Globus pallidus (tissue), 1 donor: ENCODE measurements at places on chromosomes 4 and X.

- DNase-seq: no peak
Observed at GRCh38 chr4:187302457-187303150, 578.9 kb upstream of the FAT1 start.

GRCh38 chrX:8272821-8273220 lies 101.8 kb upstream of the VCX2 start:
- DNase-seq: no peak

- no peak for DNase-seq
Observed at GRCh38 chr4:185941461-185941860, 127.5 kb upstream of the TLR3 start.

DNA sequence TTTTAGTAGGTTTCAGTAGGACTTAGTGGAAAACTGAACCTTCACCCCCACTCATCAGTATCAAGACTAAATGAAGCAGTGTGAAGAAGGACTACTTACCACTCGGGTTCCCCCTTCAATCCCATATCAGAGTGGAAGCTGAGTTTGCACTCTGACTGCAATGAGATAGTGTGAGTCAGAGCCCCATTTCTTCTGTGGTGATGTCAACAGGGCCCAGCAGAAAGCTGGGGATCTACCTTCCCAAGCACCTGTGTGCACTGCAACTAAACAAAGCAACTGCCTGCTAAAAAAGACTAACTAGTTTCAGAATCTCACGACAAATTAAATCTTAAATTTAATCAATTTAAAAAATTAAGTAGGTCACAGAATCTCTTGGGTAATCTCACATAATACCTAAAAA lies 1837.0 kb upstream of the PCDH7 start:
- no peak for DNase-seq

GRCh38 chr4:23837371-23837770 lies 52.5 kb downstream of the PPARGC1A start:
- no peak for DNase-seq

- no peak for DNase-seq
Observed at GRCh38 chr4:15427161-15427560, 672 bp upstream of the C1QTNF7 start.

- no peak for DNase-seq
Observed at GRCh38 chr4:104818579-104818978, 323.9 kb upstream of the CXXC4 start.

DNA sequence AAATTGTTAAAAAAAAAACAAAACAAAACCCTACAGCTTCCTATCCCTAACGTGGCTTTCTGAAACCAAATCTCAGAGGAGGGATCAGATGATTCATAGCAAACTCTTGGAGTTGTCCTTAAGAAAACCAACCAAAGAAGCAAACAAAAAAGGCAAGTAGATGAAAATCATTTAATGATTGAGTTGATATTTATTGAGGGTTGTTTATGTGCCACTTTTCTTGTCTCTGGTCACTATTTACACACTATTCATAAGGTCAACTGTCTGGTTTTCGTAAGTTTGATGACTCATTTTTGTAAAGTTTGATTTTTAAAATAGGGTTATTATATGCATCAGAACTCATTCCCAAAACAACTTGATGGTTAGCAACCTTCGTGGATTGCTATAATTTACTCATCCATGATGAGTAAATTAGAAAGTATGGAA lies 133.4 kb downstream of the UNC5C start:
- no peak for DNase-seq

DNA sequence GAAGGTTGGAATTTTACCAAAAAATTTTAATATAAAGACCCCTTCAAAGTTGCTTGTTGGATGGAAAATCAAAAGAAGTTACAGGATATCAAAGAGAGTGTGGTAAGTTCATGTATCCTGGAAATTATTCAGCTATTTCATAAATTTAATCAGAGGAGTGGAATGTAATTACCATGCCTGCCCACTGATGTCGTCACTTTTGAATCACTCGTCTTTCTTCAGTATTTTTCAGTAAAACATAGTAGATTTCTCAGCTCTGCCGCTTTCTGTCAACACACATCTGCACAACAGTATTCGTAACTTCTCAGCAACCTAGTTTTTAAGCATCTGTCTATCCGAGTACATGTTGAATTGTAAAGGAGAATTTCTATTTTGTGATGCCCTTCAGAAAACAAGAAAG lies 2163.0 kb upstream of the AGA start:
- DNase-seq: no peak

DNA sequence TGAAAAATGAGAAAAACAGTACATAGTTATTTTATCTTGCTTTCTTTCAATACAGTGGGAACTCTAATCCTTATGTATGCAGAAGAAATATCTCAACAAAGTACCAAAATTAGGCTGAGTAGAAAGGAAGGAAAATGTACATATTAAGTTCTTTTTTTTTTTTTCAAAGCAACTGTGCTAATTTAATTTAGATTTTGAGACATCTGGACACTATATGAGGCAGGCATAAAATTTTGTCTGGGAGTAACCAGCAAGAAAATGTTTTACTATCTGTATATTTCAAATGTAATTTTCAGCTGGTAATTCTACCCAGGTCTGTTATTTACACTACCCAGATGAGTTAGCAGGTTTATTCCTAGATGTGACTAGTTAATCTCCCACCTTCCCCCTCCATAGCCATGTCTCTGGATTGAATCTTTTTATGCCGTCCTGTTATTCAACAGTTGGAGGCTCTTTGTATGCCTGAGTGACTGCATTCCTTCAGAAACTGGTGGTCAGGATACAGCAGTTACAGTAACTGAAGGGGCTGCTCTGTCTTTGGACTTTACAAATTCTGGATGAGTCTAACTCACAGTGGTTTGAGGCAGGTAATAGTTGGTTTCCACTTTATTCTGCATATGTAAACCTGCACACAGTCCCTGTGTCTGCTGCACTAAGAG lies 633.6 kb downstream of the PCDH18 start:
- DNase-seq: no peak

DNA sequence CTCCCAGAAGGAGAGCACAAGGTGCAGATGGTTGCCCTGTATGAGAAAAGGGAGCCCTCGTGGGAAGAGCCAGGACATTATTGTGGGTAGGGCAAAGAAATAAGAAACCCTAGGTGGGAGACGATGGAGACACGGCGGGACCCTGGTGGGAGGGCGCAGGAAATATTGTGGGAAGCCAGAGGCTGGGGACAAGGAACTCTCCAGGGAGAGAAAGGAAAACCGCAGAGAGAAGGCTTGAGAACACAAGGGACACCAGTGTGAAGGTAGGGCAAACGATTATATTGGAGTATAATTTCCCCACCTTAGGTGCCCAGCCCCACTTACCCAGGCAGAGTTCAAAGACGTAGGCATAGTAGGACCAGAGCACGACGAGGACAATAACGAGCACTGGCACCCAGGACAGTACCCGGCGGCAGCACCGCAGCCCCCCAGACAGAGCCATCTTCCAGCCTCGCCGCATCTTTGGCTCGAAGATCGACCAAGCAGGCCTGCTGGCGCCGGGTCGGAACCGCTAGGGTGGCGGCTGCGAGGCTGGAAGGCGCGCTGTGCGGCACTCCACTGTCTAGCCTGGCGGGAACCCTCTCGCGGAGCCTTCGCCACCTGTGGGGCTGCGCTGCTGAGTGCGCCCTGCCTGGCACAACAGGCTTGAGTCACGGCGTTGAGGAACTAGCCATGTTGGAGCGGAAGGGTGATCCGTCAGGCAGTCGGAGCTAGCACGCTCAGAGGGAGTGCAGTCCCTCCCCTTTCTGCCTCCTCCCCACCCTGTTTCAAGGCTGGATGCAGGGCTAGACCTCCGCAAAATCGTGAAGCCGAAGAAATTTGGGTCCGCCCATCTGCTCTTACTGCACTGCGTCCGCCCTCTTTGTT lies at the start of gene ZDHHC15:
Gene ZDHHC15 (minus strand): TSS at position 473 of the 867 bp plus-strand sequence. CDS start 13 bp downstream, at position 460.
- DNase-seq: peak; percentile 33
